ENCODE measurements at places on chromosomes 4 and X.

DNA sequence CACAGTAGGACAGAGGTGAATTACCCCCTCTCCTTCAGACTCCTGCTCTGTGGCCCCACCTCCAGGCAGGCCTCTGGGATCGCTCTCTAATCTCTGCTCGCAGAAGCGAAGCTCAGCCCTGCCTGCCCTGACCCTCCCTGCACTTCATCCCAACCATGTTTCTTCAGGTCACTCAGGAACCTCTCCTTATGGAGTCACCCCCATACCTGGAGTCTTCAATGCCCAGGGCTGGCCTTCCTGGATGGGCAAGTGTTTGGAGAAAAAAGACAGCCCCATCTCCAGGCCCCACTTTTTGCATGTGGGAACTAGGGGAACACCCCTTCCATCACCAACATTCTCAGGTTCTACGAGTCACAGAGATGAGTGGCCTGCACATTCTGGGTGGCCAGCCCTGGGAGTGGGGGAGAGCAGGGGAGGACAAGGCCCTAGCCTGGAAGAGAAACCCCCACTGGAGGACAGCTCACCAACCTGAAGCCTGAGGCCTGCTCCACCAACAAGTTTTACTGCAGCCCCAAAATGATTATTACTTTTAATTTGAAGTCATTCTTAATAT, 90.8 kb downstream of the PPP2R2C start:
- DNase-seq: no peak

DNA sequence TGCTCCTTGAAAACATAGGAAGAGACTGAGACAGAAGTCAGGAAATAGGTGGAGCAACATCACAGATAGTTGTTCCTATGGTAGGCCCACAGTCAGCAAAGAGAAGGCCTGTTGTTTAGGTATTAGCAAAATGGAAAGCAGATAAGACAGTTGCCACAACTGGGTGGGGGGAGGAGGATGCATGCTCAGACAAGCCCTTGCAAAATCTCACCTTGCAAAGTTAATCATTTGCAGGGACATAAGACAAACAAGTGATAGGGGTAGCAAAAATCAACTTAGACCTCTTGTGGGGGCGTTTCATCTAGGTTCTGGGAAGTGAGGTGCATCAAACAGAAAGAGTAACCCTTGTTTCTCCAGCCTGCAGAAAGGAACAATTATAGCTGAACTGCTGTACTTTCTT, 30.7 kb downstream of the SERPINA7 start:
- no peak for DNase-seq

- no peak for DNase-seq
Measured at GRCh38 chr4:161403781-161404180, 760.0 kb downstream of the FSTL5 start.

GRCh38 chr4:26020881-26021280, 106.9 kb downstream of the SMIM20 start:
- no peak for DNase-seq

- DNase-seq: no peak
Measured at GRCh38 chr4:179663641-179664429, 2221.6 kb upstream of the AGA start.

GRCh38 chr4:38030023-38030422, 69.8 kb downstream of the PTTG2 start:
- DNase-seq: no peak

- no peak for DNase-seq
Measured at GRCh38 chr4:1413687-1414479, 7.6 kb upstream of the NKX1-1 start.

DNA sequence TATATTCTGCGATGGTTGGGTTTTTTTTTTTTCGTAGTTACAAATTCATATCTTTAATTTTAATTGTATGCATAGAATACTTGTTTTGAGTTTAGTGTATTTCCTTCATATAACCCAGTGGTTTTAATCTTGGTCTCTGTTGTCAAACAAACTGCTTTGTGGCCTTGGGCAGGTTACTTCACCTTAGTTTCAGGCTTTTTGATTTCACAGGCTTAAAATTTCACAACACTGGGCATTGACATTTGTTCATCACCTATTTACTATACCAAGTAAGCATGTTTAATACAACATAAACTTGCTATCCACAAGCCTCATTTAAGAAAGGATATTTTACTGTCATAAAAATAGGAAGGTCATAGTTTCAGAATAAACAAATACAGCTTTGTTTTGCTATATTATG, 14.7 kb downstream of the RAPGEF2 start:
- no peak for DNase-seq

- no peak for DNase-seq
Measured at GRCh38 chr4:168766604-168767316, 243.3 kb downstream of the CBR4 start.

DNA sequence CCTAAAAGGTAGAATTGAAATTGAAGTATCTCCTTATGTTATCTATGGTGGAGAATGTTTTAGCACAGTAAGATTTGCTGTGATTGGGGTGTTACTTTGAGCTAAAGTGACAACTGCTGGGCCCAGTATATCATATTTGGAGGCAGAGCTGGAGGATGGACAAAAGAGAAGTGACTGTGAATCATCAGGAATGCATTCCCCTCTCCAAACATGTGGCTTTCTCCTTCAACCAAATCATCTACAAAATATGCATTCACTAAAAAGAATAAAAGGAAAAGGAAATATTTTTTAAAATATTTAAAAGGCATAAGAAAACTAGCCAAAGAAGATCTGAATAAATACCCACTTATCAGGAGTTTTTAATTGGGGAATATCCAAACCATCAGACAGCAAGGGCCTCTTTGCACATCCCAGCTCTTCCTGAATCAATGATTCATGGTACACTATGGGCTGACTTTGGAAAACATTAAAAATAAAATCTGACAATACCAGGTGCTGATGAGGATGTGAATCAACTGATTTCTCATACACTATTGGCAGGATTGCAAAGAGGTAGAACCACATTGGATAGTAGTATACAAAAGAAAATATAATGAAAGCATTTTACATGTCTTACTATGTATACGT, 671.7 kb upstream of the NR3C2 start:
- no peak for DNase-seq

GRCh38 chrX:140038842-140039241, 73.5 kb upstream of the CXorf66 start:
- DNase-seq: no peak

DNA sequence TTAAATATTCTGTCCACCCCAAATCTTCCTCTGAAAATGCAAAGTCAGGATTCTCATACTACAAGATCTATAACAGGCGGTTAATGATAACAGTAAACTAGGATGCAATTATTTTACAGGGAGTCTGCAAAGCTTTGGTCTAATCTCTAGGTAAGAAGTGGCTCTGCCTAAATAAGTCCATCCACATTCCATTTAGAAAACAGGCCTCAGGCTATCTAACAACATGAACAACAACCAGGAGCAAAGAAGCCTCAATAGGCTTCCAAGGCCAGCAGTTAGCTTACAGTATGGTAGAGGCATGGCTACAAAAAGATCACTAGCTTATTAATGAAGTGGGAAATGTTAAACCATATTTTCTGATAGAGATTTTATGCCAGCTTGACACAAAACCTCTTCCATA, 6.4 kb downstream of the MAB21L2 start:
- DNase-seq: no peak

DNA sequence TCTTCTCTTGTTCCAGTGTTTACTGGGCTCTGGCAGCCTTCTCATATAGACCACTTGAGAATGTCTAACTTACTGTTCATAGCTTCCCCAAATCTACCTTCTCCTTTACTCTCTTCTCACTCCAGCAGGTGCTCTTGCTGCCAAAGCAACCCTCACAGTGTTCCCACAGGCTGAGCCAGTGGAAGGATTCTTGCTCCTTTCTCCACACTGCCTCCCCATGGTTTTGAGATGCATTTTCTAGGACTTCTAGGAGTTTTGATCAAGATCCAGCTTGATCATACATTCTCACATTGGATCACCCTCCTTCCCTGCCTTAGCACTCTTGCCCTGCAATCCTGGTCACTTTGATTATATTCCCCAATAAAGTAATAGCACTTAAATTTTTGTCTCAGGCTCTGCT, 230.8 kb downstream of the TMEM47 start:
- no peak for DNase-seq

DNA sequence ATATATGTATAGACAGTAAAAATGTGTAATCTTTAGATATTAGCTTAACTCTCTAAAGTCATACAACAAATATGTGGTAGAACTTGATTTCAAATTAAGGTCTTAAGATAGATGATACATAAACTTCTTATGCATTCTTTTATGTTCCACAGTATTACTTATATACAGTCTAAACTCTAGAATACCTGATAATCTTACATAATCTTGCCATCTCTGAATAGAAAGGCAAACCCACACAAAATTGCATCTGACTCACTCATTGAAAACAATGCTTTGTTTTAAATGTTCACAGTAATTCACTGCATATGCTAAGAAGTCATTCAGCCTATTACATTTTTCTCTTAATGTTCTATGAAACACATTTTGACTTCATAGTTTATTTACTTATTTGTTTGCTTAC, 10.1 kb downstream of the SULT1B1 start:
- no peak for DNase-seq

GRCh38 chr4:100790836-100791615, 273.2 kb upstream of the EMCN start:
- DNase-seq: no peak

- DNase-seq: no peak
Measured at GRCh38 chrX:101397779-101398178, 7.0 kb downstream of the RPL36A start.

- DNase-seq: no peak
Measured at GRCh38 chrX:110163488-110163887, 154.4 kb downstream of the AMMECR1 start.

DNA sequence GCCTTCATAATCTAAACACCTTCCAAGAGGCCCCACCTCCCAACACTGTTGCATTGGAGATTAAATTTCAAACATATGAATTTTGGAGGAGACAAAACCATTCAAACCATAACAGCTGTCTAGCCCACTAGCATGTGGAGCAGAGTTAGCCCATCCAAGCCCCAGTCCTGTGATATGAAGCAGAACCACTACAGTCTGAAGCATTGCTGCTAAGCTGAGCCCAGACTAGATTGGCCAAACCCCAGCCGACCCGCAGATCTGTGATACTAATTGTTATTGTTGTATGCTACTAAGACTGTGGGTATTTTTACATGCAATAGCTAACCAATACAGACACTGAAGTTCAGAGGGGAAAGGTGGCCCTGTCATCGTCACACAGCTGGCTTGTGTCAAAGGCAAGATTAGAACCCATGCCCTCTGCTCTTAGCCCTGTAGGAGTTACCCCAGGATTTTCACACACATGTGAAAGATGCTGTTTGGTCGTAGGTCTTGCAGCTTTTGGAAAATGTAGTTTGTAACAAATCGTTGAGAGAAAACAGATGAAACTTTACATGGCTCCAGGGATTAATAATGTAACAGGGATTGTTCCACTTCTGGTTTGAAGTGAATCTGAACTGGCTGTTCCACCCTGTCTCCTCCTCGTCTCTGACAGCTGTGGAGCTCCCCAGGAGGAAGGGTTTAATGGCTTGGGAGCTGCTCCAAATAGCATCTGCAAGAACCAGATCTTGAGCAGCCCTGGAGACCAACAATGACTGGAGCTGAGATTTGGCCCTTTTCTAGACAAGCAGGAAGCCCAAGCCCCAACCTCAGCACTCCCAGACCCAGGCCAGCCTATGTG, 517.5 kb downstream of the MID1IP1 start:
- DNase-seq: no peak

- DNase-seq: no peak
Measured at GRCh38 chr4:37615720-37616063, 70.5 kb downstream of the RELL1 start.

DNA sequence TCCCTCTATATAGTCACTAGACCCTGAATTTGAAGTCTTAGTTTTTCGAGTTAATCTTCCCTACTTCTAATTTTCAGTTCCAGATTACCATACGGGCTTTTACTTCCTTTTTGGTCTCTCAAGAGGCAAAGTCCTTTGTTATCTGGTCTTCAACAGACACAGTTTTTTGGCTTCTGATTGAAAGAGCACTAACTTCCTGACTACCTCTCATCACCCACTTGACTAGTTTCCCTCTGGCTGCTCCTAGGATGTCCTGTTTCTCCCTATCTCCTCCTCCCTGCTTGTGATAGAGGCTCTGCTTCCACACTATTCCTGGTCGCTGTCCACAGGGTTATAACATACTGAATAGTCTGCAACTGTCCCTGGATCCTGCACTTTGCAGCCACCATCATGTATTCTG, 16.7 kb upstream of the WDR44 start:
- DNase-seq: no peak

DNA sequence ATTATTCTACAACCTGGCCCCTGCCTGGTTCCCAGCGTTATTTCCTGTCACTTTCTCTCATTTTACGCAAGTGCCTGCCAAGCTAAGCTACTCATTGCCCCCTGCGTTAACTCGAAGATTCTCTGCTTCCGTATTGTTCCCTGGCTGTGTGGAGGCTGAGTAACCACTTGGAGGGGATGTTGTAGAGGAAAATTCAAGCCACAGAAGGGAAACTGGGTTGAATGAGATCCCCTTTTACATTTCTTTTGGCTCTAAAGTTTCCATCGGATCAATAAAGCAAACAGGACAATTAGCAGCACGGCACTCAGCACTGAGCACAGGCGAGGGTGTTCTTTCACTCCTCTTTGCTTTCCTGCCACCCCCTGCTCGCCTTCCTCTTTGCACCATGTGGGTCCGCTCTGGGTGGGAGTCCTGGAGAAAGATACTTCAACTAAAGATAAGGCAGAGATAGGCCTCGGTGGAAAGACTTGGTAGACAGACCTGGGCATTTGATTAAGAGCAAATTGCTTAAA, 4.2 kb upstream of the TMSB4X start:
- no peak for DNase-seq

GRCh38 chr4:117893207-117893606, 141.1 kb upstream of the NDST3 start:
- no peak for DNase-seq

GRCh38 chr4:115366390-115366789, 253.0 kb upstream of the NDST4 start:
- no peak for DNase-seq

DNA sequence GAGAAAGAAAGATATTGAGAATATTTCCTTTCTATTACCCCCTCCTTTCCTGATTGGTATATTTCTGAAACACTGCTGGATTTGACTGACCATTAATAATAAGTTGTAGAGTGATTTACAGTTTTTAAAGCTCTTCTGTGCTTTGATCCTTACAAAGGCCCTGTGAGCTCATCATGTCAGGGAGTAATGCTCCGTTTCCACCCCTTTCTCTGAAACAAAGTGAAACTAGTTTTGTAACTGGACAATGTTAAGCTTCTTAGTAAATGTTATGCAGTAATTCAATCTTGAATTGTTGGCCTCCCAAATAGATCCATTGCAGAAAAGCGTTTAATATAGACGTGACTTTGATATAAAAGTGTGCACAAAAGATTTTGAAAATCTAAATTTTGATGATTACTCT, 190.1 kb upstream of the GNPDA2 start:
- no peak for DNase-seq

DNA sequence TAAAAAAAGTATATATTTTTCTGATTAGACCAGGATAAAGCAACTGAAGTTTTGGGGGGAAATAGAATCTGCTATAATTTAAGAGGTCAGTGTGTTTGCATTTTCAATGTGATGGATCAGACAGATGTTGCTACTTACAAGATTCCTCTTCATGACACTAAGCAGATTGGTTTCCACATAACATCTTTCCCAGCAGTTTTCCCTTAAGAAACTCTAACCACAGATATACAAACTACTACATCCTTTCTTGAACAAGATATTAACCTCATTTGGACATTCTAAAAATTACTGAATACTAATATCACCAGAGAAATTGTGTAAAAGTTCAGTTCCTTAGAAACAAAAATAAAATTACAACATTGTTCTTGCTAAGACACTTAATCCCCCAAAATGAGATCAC, 106.7 kb upstream of the GUCY1A1 start:
- DNase-seq: no peak

- no peak for DNase-seq
Measured at GRCh38 chr4:89249313-89249712, 58.3 kb downstream of the GPRIN3 start.

GRCh38 chr4:83850435-83850834, 314.5 kb downstream of the GPAT3 start:
- no peak for DNase-seq
